A673 (cell line): ENCODE measurements at places on chromosomes 3 and 15.

- DNase-seq = peak; percentile 88
Measured at GRCh38 chr3:151568184-151568583, 107.3 kb upstream of the IGSF10 start.

- no peak for DNase-seq
Measured at GRCh38 chr15:71888797-71889196, 78.4 kb downstream of the NR2E3 start.

GRCh38 chr3:40873476-40873875 is 325.8 kb upstream of the CTNNB1 start:
- no peak for DNase-seq

GRCh38 chr3:40718681-40719080 is 193.9 kb downstream of the ZNF621 start:
- DNase-seq = no peak

DNA sequence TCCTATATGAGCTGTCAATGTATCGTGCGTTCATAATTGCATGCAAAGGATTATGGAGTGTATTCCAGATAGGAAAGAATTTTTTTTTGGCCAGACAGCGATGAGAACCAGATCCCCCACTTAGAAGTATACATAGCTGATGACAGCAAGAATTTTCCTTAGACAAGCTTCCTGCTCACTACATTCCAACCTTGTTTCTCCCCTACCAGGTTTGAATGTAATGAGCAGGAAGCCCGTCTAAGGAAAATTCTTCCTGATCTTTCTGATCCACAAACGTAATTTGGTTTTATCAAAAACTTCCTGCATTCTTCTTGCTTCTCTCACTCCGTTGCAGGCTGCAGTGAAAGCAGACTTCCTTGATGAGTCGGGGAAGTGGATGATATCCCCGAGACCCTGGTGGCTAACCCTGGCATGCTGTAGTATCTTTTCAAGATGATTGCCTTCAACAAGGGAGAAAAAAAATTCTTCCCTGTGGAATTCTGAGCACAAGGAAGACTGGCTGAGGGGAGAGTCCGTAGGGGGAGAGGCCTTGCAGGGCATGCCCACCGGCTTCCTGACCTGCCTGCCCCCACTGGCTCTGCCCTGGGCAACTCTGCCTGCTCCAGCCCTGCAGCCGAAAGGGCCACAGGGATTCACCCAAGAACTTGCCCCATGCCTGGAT is 243.1 kb downstream of the TLE3 start:
- peak; percentile 28 for DNase-seq

DNA sequence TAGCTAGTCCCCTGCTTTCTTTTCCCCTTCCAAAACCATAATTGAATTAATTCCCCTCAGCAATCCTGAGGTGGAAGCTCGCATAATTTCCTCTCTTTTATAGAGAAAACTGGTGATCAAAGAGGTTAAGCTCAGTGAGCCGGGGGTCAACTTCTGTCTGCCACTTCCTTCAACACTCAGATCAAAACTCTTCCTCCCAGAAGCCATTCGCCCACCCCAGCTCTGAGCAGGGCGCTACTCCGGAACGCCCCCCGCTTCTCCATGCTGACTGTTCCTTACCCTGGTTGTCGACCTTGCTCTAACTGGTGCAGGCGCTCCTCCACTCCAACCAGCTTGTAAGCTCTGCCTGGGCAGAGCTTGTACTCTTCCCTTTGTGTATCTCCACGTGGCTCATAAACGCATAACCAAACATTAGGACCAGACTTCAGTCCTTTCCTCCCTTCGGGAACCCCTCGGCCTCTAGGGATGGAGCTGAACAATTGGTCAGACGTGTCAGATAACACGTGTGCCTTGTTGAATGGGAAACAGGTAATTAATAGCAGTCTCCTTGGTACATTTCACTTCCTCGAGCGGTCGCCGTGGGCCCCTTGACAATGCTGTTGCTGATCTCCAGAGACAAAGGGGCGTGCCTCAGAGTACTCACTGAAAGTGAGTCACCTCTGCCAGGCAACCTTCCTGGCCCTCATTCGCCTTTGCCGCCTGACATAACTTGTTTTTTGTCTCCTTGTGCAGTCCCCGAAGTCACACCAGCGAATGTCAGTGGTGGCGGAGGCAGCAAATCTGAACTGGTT is 71.8 kb downstream of the IL5RA start:
- no peak for DNase-seq

DNA sequence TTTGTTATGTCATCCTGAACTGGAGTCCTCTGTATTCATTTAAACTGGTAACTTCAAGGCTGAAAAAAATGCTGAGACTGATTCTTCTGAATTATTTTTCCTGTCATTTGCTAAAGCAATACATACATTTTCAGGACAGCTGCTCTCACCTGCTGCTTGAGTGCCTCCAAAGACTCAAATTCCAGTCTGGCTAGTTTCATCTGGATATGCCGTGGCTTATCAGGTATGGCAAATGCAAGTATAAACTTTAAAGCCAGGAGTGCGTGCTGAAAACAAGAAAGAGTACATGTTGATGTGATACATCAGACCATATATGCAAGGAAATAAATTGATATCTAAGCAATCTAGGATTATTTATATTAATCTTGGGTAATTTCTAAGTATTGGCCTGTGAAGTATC is 146.1 kb downstream of the SNRK start:
- no peak for DNase-seq

GRCh38 chr3:100141586-100141985 is 27.3 kb upstream of the FILIP1L start:
- DNase-seq = no peak

- DNase-seq = peak; percentile 25
Measured at GRCh38 chr3:124248471-124249028, 256.6 kb upstream of the ROPN1 start.

DNA sequence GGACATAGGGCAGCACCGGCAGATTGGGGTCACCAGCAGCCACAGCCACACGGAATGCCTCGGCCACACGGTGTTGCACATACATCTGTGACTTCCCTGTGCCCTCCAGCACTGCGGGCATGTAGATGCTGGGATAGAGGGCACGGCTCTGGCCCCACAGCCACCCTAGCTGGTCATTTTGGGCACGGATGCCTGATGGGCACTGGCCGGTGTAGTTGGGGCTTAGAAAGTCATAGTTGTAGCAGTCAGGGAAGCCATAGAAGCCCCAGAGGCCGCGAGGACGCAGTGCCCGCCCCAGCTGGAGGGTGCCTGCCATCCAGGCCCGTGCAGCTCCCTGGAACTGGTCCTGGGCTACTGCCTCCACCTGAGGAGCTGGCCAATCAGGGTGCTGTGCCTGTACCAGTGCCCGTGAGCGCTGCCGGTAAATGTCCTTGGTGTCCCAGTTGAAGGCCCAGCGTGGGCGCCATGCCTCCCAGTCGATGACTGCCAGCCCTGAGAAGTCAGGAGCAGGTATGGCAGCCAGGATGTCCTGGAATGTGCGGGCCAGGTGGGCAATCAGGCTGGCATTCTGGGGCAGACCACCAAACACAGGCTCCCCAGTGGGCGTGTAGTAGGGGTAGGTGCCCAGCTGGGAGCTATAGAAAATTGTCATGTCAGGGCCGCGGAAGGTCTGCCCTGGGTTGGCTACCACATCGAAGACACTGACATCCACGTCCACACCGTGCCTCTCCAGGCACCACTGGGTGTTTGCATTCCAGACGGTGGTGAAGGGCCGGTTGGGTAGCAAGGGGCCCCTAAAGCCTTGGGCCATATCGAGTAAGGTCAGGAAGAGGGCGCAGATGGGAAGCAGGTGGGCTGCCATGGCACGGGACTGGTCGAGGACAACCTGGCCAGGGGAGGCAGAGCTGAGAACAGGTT is 1.0 kb downstream of the HYAL1 start:
- no peak for DNase-seq

DNA sequence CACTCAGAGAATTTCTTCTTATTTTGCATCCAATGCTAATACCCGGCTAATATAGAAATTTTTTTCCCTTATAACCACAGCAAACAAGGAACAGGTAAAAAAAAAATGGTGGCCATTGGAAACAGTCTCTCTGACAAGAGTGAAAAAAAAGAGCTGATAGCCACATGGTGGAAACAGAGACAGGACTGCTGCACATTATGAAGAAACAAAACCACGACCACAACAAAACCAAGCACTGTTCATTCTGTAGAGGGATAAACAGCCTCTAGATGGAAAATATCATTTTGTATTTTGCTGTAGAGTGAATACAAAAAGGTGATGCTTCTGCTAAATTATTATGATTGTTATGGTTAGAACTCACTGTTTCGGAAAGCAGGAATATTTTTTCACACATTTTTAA is 686.2 kb downstream of the NLGN1 start:
- no peak for DNase-seq

- no peak for DNase-seq
Measured at GRCh38 chr15:71301958-71302621, 186.8 kb downstream of the THSD4 start.

- peak; percentile 27 for DNase-seq
Measured at GRCh38 chr3:117898722-117899522, 1135.7 kb downstream of the IGSF11 start.

DNA sequence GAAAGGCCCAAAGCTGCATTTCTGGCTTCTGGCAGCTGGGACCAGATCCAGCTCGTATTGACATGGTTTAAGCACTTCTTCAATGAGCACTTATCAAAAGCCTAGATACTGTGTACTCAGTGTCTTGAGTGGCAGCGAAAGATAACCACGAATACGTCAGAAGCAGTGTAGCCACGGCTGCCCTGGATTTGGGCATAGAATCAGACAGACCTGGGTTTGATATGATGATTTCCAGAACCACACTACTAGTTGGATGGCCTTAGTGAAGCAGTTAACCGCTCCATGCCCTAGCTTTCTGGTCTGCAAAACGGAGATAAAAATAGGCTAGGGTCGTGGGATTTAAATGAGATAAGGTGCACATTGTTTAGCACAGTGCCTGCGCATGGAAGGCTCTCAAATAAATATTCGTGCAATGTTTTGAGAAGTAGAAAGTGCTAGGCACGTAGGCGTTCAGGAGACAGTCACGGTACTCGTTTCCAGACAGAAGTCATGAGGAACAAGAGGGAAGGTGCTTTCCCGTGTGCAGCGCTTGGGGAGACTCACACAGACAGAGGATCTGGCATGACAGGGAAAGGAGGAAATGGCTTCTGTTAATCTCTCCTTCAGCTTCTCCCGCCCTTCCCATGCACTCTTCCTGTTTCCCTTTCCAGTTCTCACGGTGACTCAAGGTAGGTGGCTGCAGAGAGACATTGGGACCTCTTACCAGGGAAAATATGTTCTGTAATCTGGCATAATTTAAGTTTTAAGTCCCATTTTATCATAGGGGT is 70.3 kb downstream of the CCNL1 start:
- no peak for DNase-seq

DNA sequence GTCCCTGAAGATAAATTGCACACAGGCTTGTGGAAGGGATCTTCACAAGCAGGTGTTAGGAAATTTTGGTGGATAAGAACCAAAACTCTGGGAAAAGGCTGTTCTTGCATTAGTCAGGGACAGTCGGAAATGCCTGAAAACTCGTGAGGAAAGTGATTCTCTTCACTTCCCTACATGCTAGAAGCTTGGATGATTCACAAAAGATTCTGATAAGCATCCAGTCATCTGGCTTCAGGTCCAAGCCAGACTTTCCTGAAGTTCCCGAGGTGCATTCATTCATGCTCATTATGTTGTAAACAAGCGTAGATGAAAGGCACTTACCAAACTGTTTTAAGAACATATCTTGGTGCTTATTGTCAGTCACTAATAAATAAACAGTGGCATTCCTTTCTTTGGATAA is 1028.7 kb downstream of the NTRK3 start:
- no peak for DNase-seq

DNA sequence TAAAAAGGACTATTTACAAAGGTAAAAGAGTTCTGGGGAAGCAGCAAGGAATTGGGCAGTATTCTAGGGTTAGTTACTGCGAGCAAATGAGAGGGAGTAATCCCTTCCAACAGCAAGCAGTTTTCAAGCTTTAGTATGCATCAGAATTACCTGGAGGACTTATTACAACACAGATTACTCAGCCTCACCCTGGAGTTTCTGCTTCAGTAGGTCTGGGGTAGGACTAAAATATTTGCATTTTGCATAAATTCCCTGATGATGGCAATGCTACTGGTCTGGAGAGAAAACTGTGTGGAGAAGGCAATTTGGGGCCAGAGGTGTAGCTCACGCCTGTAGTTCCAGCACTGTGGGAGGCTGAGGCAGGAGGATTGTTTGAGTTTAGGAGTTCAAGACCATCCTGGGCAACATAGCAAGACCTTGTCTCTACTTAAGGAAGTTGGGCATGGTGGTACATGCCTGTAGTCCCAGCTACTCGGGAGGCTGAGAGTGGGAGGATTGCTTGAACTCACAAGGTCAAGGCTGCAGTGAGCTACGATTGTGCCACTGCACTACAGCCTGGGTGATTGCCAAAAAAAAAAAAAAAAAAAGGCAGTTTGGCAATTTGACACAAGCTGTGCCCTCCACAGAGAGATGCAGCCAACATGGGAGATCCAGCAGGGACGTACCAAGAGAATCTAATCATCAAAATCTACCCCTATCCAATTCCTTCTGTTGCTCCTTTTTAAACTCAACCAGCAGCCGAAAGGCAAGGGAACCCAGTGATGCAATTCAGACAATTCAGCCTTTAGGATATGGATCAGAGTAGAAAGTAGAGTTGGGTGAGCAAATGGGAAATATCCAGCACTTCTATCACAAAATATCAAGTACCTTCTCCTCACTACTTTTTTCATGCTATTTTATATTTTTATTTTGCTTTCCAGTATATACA is 27.1 kb upstream of the AP4E1 start:
- DNase-seq = no peak

DNA sequence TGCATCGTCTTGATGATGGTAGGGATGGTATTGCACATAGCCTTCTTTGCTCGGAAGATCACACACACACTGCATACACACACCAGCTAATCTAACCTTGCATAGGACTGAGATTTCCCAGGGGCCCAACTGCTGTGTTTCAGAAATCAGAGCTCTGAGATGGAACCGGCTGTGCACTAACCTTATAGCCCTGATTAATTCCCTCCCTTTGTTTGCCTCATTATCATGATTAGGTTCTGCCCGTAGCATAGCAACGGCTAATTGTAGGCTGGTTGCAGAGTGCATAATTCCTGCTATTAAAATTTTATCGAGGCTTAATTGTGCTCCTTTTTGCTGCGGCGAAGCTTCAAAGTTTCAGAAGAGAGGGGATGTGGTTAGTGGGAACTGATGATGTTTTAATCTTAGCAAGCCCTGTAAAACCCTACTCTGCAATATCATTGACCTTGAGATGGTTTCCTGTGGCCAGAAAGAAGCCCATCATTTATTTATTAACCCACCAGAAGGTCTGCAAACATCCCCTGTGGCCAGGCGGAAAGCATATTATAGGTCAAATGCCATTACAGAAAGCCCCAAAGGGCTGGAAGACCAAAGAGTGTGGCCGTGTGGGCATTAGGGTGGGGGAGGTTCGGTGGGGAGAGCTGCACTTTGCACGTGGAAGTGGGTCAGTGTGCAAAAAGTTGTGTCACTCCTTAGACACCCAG is 56.2 kb upstream of the GLCE start:
- no peak for DNase-seq

GRCh38 chr15:94844538-94845389 is 613.4 kb downstream of the MCTP2 start:
- peak; percentile 62 for DNase-seq

DNA sequence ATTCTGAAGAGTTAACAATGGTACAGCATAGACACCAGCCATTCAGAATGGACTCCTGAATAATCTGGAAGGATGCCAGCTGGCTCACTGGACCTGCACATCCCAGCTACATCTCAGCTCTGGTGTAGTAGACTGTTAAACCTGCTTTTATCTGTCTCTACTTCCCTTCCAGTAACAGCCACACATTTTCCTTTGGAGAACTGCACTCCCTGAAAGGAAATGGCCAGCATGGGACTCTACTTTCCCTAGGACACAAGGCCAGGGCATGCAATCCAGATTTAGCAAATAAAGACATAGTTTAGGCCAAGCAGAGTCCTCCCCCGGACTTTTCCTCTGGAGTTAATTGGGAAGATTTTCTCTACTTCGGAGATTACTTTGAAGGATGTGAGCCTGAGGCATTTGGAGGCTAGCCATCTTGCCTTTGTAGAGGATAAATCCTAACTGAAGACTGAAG is 82.7 kb upstream of the TCF12 start:
- DNase-seq = peak; percentile 47
